HuH-7.5 (cell line): ENCODE measurements at places on chromosomes 1 and 21.
A peak's percentile ranks its signal among the peaks of the same experiment; 100 is the strongest.

DNA sequence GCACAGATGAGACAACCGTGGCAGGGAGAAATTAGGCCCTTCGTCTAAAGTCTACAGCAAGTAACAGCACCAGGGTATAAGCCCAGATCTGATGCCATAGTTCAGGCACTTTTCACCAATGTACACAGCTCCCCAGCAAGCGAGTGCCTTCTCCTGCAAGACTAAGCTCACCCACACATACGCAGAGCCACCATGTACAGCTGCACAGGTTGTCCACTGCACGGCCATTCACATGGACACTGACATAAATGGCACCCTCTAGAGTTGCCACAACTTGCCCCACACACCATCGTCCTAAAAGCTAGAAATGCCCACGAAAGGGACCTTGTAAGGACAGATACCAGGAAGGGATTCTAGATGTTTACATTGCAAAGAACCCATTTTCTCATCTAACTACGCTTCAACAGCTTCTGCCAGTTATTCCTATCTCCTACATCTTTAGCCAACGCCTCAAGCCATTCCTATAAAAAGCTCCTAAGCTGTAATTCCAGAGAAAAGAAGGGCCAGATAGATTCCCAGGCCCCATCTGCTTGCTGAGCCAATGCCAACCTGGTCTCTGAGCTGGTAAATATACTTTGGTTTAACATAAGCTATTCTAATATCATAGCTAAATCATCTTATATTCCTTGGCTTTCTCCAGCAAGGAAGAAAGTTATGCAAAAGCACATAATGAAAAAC, 174.0 kb upstream of the KAZN start:
- no peak for DNase-seq

- DNase-seq: no peak
Observed at GRCh38 chr1:191065771-191066170, 588.1 kb upstream of the BRINP3 start.

GRCh38 chr1:18191481-18192155, 84.0 kb downstream of the IGSF21 start:
- no peak for DNase-seq

DNA sequence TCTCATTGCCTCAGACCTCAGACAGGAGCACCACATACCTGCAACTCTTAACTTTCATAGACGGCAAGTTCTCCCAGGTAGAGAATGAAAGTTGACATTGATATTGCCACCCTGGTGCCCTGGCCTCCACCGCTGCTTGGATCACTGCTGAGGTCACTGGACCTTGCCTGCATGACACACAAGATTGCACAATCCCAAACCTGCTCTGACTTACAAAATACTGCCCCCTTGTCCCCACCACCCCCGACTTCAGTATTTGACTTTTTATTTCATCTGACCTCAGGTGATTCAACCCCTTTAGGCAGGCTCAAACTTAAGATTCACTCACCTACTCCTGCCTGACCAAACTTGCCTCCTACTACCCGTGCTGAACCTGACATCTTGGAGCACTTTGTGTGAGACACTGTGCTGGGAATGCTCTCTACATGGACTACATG, 43.1 kb upstream of the S1PR1 start:
- DNase-seq: peak; percentile 15

DNA sequence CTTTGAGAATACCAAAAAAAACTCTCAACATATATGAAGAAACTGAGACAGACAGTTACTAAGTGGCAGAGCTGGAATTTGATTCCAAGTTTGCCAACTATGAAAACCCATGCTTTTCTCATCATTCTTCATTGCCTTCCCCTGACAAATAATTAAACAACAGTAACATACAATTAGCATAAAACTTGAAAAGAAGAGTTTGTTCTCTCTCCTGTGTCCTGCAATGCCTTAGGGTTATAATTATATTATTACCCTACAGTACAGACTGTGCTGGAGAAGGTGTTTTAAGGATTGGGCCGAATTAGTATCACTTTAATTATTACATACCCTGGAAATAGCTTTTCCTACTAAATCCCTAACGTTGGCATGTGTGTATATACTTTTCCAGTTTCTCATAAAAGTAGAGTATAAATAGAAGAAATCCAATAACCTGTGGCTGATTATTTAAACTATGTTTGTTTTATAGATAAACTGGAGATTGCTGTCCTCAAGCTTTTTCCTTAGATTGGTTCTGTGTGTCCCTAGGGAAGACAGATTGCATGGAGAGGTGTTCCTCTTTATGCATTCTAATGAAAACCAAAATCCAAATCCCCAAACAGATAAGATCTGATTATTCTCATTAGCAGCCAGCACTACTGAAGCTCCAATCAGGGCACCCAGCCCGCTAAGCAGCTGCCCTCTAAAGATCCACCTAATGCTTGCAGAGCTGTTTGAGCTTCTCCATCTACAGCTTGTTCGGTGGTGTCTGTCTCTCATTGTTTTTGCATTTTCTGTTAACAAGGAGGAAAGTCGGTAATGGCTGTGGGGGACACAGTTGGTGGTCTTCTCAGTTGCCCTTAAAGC, 156.3 kb downstream of the TM2D1 start:
- DNase-seq: no peak

- no peak for DNase-seq
Observed at GRCh38 chr1:231981675-231982074, 355.1 kb downstream of the DISC1 start.

GRCh38 chr1:145750426-145750825, 31.1 kb downstream of the CD160 start:
- DNase-seq: no peak

DNA sequence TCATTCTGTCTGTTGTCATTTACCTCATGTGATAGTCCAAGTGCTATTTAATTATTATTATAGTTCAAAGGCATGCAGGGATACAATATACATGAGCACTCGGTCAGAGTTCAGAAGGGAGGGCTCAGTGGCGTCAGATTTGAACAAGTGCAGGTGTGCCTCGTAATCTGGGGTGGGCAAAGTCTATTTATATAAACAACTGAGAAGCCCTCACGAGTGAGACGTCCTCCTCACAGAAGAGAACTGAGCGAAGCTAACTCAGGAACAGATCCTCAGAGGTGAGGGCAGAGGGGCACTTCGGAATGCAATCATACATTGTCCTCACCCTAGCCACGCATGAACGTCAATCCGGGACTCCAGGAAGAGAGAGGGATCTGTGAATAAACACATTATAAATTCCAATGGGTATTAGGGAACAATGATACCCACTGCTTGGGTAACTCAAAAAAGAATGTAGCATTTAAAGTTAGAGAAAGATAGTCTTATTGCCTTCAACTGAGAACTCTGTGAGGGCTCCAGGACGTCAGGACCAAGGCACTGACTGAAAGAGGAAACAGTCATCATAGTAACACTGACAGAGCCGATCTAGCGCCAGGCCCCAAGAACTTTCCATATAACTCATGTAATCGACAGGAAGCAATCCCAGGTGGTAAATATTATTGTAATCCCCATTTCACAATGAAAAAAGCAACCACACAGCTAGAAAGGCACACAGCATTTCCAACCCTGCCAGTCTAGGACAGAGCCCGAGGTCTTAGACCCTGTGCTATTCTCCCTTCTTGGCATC, 127.1 kb upstream of the B3GALT2 start:
- no peak for DNase-seq

DNA sequence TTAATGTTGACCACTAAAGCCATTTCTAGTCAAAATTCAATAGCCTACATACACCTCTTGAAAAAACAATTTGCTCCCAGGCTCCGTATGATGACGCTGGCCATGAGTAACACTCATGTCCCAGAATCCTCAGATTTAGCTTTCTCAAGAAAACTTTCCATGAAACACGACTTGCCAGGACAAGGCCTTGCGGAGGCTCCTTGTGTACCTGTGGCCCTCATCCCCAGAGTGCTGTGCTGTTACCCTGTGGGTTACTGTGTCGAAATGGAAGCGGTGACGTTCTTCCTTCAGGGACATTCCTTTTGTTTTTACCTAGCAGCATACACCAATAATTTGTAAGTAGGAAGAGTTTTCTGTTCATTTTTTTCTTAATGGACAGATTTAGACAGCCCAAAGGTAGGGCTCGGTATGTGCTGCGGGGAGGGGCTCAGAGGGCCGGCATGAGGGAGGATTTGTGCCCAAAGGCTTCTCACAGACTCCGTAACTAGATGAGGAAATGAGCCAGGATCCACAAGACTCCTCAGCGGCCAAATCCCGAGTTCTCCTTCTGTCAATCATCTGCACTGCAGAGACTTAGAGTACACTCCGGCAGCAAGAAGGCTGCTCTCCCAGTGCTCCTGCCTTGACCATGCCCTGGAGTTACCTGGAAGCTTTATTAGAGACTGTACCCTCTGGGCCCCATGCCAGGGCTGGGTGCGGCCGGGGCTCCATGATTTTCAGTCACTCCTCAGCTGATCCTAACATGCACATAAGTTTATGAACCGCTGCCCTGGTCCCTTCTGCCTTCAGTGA, 17.8 kb downstream of the GNG12 start:
- no peak for DNase-seq

- no peak for DNase-seq
Observed at GRCh38 chr1:212167098-212167497, 118.1 kb upstream of the PPP2R5A start.

DNA sequence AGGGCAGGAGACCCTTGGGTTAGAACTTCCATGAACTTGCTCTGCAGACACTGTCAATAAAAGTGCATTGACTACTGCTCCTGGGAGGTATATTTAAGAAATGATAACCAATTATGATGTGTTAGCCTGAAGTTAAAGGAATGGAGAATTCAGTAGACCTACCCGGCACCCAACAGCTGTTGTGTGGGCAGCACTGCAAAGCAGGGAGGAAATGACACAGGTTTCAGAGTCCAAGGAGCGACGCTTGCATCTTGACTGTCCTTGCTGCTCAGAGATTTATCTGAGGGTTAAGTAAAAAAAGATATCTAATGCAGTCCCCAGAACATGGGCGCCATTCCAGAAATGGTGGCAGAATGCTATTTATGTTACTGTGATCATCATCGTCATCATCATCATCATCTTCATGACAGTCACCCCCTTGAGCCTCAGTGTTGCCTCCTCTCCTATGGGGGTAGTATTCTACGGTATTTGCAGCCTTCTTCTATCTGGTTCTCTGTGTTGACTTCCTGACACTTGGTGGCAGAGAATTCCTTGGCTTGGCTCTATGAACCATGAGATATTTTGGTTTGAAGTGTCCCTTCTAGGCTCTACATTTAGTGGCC, 225.9 kb downstream of the KAZN start:
- DNase-seq: no peak

DNA sequence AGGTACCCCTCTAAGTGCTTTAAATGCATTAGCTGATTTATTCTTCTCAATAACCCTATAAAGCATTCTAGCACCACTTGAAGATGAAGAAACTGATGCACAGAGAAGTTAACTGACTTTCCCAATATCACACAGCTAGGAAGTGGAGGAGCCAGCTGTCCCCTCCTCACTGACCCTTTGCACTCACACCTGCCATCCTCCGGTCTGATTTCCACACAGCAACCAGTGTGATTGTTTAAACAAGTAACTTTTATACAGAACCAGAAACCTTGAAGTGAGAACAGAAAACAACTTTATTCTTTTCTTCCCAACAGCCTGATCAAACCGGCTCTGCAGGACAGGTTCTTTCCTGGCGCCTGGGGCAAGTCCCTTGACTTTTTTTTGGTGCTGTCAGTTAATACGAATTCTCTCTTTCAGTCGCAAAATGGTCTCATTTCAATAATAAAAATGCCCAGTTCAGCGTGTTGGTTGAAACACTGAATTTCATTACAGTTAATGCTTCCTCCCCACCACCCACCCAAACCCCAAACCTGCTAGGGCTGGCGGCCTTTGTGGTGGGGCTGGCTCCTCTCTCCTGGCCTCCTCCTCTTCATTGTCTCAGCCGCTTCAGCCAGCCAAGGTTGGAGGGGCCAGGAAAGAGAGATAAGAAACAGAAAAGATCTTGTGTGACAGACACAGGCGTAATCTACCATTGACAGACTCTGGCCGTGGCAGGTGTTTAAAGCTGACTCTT, 26.4 kb upstream of the EEIG2 start:
- no peak for DNase-seq

DNA sequence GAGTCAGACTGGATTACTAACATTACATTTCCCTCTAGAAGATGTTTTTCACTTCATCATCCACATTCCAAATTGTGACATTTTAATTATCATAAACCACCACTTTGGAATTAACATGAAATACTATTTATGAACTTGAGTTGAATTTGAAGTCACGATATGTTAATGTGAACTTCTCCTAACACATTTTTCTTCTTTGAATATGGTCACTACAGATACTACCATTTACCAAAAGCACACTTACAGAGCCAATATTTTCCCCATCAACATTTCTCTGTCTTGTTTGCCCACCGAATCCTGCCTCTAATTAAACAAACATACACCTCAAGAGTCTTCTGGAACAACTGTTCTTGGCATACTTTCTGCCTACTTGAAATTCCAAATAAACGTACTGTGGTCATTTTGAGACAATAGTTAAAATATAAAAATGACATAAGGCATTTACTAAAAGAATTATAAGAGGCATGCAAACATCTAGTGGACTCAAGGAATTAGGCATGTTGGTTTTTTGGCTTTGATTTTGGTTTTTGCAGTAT, 177.4 kb downstream of the AKT3 start:
- DNase-seq: no peak

DNA sequence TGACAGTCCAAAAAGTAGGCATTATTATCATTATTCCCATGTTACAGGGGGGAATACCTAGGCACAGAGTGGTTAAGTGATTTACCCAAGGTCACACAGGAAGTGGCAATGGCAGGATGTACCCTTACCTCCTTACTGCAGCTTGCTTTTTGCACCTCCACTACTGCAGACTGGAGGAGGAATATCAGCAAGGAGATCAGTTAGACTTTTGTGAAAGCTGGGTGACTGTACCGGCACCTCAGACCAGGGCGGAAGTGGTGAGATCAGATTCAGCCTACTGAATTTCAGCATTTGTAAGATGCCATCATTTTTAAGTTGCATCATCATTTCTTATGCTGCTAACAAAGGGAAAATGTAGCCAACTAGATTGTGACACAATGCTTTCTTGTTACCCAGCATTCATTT, 4.5 kb downstream of the ADARB1 start:
- no peak for DNase-seq

- no peak for DNase-seq
Observed at GRCh38 chr1:30451532-30452125, 271.8 kb downstream of the MATN1 start.

GRCh38 chr1:9311029-9311428, 18.3 kb downstream of the SPSB1 start:
- DNase-seq: no peak
